T-helper 2 cell treated with Interferon-gamma antibody and Interleukin-4, amounts not matched to agents 5 μg/mL and 100 μg/mL, for 36 hours (primary cell): ENCODE measurements at places on chromosomes 16 and 17.

GRCh38 chr17:31328160-31328535 lies 6.7 kb upstream of the EVI2A start:
- H3K36me3 ChIP-seq, result peaks cover 16% of the 10 kb centered on the region
- H3K27ac ChIP-seq, result no peak overlapping the region
- peaks cover 10% of the 10 kb centered on the region for H3K4me1 ChIP-seq

DNA sequence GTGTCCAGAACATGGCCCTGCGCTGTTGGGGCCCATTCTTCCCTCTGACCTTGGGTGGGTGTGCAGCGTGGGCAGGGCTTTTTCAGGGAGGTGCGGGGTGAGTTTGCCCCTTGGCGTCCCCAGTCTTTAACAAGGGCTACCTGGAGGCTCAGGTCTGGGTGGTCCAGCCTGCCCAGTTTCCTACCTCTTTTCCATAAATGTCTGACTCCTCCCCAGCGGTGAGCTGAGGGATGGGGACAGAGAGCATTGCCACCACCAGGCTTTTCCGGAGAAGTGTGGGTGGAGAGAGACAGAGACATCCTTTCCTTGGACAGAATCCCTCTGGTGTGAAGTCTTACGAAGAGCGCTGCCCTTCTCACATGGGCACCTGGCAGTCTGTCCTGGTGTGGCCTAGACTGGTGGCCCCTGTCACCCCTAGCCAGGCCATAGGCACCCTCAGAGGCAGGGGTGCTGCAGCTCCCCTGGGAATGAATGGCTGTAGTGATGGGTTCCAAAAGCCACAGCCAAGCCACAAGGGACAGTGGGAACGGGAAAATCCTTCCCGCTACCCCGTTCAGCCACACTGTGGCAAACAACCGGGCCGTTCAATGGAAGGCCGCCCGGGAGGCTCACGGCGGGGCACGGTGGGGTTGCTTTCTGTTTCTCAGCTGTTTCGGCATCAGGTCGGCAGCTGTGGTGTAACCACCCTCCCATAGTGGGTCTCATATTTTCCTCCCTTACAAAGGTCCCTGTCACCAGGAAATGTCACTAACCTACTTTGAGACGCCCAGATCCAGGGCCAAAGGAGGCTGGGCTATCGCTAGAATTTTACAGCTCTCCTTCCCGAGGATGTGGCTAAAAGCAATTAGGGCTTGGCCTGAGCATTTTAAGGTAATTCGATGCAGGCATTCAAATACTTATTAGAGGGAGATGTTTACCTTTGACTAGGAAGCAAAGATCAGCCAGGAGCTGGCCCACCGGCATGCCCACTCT lies 61.9 kb upstream of the GSE1 start:
- H3K27ac ChIP-seq, result peak overlapping the region; percentile 20
- H3K4me3 ChIP-seq, result peak overlapping the region; percentile 45
- peaks cover 5% of the 10 kb centered on the region for H3K36me3 ChIP-seq
- peaks cover 15% of the 10 kb centered on the region for H3K4me1 ChIP-seq
- H3K27me3 ChIP-seq, result peaks cover 4% of the 10 kb centered on the region
- no peak for DNase-seq

DNA sequence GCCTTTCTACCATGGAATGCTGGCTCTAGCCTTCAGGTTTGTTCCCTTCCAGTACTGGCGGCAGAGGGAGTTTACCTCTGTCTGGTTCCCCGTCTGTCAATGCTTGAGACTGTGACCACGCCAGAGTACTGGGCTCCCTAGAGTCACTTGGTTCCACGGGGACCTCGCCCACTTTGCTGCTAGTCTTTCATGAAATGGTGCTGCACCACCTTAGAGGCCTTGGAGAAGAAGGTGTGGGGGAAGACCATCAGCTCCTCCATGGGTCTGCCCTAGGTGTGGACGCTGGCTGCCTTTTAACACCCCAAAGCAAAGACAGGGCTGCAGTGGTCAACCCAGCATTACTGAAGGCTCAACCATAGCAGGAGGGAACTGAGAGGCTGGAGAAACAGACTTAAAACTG lies 55.3 kb upstream of the KSR1 start:
- DNase-seq, result no peak
- peaks cover 10% of the 10 kb centered on the region for H3K27me3 ChIP-seq
- no peaks in the 10 kb centered on the region for H3K4me1 ChIP-seq
- no peak overlapping the region for H3K27ac ChIP-seq
- H3K36me3 ChIP-seq, result no peaks in the 10 kb centered on the region
- H3K4me3 ChIP-seq, result no peak overlapping the region

DNA sequence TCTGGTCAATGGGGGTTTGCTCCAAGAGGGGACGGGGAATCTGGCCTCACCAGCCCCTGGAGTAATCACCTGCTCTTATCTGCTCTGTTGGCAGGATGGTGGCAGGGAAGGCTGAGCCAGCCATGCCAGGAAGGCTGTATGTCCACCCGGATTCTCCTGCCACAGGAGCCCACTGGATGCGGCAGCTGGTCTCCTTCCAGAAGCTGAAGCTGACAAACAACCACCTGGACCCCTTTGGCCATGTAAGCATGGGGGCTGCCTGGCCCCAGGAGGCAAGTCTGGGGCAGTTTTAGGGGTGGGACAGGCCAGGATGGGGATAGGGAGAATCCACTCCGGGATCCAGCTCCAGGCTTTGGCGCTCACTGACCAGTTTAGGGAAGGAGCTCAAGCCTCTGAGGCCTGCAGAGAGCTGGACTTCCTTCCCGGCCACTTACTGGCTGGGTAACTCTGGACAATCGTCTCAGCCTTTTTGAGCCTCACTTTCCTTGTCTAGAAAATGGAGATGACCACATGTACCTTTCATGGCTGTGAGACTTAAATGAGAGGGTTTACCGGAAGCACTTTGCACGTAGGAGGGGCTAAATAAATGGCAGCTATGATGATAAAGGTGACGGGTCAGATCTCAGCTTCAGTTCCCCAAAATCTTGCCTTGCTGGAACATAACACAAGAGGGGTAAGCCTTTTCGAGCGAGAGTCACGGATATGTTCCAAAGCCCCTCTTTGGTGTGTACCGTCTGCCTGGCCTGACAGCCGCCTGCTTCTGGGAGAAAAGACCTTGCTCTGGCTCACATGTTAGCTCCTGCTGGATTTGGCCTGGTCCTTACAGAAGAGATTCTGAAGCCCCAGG lies 15.4 kb downstream of the TBX4 start:
- no peak overlapping the region for H3K4me3 ChIP-seq
- no peak overlapping the region for H3K27ac ChIP-seq
- H3K27me3 ChIP-seq, result peaks cover 19% of the 10 kb centered on the region
- no peaks in the 10 kb centered on the region for H3K4me1 ChIP-seq

- H3K27me3 ChIP-seq, result peaks cover 2% of the 10 kb centered on the region
- peaks cover 28% of the 10 kb centered on the region for H3K36me3 ChIP-seq
- H3K4me1 ChIP-seq, result peaks cover 4% of the 10 kb centered on the region
Observed at GRCh38 chr17:65535777-65536572, 25.5 kb downstream of the AXIN2 start.

DNA sequence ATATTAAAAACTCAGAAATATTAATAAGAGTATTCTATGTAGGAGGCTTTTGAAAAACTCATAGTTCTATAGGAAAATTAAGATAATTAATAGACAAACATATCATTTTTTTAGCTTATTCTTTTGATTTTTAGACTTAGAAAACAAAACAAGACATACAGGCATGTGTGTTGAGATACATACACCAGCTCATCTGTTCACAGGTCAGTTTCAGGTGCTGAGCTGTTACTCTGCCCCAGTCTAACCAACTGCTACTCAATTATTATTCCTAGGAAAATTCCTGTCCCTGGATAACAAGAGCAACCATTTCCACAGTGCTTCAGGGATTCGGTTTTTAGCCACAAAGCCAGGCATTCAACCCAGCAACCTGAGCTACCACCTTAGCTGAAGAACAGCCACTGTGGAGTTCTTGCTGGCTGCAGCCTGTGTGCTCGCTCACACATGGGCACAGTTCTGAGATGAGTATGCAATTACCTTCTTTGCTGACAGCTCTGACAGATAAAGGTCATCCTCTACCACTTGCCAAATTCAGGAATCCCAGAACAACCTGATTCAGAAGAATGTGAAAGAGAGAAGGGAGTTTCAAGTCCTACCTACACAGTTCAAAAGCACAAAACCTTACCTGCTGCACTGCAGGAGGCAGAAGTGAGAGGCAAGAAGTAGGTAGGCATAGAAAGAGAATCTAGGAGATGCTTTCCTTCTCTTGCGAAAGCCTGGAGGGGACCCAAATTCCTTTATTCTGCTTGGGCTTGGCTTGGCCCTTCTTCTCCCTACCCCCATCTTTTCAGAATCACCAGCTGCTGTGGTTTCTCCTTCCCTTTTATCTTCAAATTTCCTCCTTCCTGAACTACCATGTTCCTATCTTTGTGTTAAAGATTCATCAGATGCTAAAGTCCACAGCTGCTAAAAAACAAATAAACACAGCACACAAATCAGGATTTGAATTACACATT lies 62.7 kb downstream of the TEX2 start:
- H3K27me3 ChIP-seq, result no peaks in the 10 kb centered on the region
- DNase-seq, result peak; percentile 31
- no peak overlapping the region for H3K27ac ChIP-seq
- peaks cover 8% of the 10 kb centered on the region for H3K36me3 ChIP-seq

- H3K27me3 ChIP-seq, result no peaks in the 10 kb centered on the region
- H3K36me3 ChIP-seq, result no peaks in the 10 kb centered on the region
- no peak overlapping the region for H3K4me3 ChIP-seq
- no peaks in the 10 kb centered on the region for H3K4me1 ChIP-seq
- H3K27ac ChIP-seq, result no peak overlapping the region
- DNase-seq, result no peak
Observed at GRCh38 chr16:54985156-54985555, 54.5 kb downstream of the IRX5 start.

DNA sequence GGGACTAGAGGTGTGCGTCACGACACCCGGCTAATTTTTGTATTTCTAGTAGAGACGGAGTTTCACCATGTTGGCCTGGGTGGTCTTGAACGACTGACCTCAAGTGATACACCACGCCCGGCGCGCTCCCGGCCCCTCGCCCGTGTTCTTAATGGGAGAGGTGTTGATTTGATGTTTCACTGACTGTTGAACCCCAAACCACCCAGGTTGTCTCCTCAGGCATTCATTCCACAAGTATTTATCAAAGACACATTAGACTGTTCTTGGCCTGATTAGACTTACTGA lies 1.4 kb downstream of the CENPN start:
- DNase-seq, result no peak
- H3K27ac ChIP-seq, result peak overlapping the region; percentile 100
- H3K4me1 ChIP-seq, result peaks cover 35% of the 10 kb centered on the region
- peak overlapping the region; percentile 95 for H3K4me3 ChIP-seq
- H3K27me3 ChIP-seq, result no peaks in the 10 kb centered on the region
- peaks cover 45% of the 10 kb centered on the region for H3K36me3 ChIP-seq

- DNase-seq, result no peak
- no peaks in the 10 kb centered on the region for H3K4me1 ChIP-seq
- no peak overlapping the region for H3K27ac ChIP-seq
- no peak overlapping the region for H3K4me3 ChIP-seq
- no peaks in the 10 kb centered on the region for H3K36me3 ChIP-seq
Observed at GRCh38 chr17:8532021-8532420, 96.3 kb downstream of the NDEL1 start.

- peaks cover 23% of the 10 kb centered on the region for H3K4me1 ChIP-seq
- no peak for DNase-seq
- H3K27me3 ChIP-seq, result no peaks in the 10 kb centered on the region
- no peak overlapping the region for H3K4me3 ChIP-seq
Observed at GRCh38 chr17:68317458-68317857, 26.2 kb downstream of the ARSG start.

DNA sequence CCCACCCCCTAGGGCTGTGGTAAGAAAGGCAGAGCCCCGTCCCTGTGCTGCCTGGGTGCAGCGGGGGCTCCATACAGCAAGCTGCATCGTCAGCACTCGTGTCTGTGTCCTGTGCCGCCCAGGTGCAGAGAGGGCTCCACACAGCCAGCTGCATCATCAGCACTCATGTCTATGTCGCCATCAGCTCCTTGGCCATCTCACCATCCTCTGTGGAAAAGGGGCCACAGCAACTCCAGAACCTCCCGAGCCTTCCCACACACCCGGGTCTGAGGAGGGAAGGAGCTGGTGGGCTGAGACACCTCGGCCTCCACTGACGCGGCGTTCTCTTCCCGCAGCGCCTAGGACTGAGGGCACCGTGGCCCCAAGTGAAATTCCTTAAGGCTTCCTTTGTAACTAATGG lies 72.9 kb upstream of the CHMP6 start:
- peaks cover 23% of the 10 kb centered on the region for H3K36me3 ChIP-seq
- H3K27ac ChIP-seq, result no peak overlapping the region
- H3K27me3 ChIP-seq, result no peaks in the 10 kb centered on the region
- no peak for DNase-seq
- no peak overlapping the region for H3K4me3 ChIP-seq

DNA sequence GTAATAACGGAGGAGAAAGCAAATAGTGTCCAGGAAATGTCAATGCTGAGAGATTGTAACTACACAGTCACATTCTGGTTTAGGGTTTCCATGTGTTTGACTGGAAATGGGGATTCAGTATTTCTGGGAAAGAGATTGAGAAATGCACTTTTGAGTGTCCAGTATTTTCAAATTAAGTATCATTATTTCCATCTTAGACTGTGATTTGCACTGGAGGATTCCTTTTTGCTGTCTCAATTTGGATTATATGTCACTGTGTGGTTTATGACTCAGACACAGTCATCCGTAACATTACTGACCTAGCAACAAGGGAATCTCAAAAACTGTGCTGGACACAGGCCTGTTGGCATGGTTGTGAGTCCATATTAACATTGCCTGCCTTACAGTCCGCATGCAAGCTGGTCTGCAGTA lies 681.4 kb downstream of the CDH11 start:
- no peak overlapping the region for H3K4me3 ChIP-seq
- DNase-seq, result no peak
